ENCODE measurements at places on chromosomes 7 and 10.
A peak's percentile ranks its signal among the peaks of the same experiment; 100 is the strongest.

DNA sequence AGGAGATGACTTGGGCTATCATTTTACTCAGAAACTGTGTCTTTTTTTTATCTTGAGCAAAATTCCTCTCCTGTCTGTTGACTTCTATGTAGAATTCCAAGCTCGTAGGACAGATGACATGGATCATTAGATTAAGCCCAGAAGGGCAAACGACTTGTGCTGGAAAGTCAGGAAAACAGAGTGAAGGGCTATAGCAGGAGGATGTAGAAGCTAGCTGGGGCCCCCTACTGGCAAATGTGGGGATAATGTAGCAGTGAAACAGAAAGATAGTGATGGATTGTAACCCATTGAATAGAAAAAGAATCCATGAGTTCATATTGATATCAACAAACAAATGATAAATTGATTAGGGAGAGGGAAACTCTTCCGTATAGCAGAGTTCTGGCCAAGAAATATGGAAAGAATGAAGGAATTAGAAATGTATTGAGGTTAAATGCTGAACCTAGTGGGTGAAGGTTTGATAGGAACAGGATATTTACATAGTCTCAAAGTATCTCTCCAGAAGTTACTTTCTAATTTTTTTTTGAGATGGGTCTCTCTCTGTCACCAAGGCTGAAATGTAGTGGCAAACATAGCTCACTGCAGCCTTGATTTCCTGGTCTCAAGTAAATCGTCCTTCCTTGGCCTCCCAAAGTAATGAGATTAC lies 103.6 kb downstream of the LYZL1 start:
- DNase-seq: no peak

- DNase-seq: no peak
These were observed 6.0 kb upstream of the ZRANB1 start for GRCh38 chr10:124935946-124936345.

DNA sequence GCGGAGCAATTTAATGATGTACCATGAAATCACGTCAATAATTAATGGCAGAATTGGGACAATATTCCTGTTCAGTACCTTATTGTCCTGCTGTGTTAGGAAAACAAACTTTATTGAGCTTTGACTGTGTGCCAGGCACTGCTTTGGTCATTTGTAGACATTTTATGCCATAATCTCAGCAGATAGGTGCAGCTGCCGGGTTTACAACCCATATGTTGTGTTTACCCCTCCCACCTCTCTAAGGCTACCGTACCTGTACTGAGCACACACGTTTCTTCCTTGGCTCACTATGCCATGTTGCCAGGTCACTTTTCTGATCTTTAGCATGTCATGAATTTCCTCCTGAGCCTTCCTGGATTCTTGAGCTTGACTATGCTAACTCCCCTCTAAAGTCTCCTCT lies 422.2 kb downstream of the PHTF2 start:
- no peak for DNase-seq

DNA sequence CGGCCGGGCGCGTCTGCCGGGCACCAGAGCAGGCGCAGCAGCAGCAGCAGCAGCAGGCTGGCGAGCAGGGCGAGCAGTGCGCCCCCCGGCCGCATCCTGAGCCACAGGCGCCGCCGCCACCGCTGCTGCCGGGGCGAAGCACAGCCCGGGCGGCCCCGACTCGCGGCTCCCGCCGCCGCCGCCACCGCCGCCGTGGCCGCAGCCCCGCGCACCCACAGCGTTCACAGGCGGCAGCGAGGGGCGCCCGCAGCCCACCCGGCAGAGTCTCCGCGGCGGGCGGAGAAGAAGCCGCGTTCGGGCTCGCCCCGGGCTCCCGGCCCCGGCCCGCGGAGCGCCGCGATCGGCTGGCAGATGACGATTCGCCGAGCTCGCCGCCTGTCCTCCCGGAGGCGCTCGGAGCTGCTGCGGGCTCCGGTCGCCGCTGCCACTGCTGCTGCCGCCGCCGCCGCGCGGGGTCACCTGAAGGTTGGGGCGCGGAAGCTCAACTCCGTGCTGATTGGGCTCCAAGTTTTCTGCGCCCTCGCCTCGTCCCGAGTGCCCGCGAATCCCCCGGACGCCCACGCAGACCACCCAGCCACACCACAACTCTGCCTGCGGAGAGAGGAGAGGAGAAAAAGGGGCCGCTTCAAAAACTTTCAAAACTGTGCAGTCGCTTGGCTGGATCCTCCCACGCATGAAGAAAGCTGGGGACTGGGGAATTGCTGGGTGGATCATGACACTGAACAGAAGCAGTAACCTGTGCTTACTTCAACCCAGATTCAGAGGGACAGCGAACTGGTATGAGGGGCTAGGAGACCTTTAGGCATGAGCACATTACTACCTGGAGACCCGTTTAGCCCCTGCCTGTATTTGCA lies at the start of gene ST8SIA6:
TSS of gene ST8SIA6 (minus strand) at position 435 of the 854 bp plus-strand sequence. CDS start at position 95, 340 bp downstream.
- DNase-seq: no peak

DNA sequence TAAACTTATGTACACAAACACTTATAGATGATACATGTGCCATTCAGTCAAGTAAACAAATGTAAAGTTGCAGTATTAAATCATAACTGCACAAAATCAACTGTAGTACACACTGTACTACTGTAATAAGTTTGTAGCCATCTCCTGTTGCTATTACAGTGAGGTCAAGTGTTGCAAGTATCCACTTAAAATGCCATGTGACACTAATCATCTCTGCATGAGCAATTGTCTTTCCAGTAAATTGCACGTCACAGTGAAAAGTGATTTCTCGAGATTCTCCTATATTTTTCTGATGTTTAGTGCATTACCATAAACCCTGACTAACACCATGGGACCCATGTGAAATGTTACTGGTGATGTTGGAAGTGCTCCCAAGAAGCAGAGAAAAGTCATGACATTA lies 293.3 kb upstream of the SP4 start:
- no peak for DNase-seq

DNA sequence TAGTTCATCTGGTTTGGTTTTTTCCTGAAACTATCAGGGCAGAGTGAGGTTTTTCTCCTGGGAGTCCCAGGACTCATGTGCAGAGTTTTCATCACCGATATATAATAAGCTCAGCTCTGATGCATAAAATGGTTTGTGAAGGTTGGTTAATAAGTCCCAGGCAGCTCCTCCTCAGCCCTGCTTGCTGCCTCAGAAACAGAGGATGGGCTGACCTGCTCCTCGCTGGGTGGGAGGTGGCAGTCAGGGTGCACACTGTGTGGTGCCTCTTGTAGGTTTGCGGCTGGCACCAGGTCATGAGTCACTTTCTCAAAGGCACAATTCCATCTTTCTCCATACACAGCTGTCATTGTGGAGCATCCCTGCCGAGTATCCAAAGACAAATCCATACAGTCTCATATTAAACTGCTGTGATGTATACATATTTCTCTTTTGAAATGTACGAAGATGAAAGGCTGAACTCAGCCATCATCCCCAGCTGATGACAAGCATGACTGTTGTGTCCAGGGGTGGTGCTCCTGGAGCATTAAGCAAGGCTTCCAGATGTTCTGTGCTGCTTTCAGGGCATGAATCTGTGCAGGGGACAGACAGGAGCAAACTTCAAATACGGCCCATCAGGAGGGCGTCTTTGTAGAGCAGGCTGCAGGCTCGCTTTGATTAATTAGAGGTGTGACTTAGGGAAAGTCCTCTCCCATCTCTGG lies 125.7 kb upstream of the NPS start:
- DNase-seq: no peak

DNA sequence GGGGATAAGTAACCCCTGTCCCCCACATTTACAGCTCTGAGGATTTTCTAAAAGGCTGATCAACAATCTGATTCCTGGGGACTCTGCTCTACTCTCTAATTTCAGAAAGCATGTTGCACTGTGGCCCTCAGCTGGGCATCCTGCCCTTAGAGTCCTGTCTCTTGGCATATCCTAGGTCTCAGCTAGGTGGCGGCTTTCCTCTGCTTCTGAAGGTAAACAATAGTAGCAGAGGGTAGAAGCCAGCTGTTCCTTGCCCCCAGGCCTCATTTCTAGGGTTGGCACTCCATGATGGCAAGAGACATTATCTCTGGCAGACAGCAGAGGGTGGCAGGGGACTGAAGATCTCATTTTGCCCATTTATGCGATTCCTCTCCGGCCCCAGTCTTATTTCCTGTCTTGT lies 77.0 kb downstream of the ADCYAP1R1 start:
- DNase-seq: peak; percentile 79

- DNase-seq: no peak
These were observed 68.9 kb upstream of the ST8SIA6 start for GRCh38 chr10:17523246-17523753.

- no peak for DNase-seq
These were observed 135.2 kb downstream of the CUX1 start for GRCh38 chr7:101952355-101953247.

DNA sequence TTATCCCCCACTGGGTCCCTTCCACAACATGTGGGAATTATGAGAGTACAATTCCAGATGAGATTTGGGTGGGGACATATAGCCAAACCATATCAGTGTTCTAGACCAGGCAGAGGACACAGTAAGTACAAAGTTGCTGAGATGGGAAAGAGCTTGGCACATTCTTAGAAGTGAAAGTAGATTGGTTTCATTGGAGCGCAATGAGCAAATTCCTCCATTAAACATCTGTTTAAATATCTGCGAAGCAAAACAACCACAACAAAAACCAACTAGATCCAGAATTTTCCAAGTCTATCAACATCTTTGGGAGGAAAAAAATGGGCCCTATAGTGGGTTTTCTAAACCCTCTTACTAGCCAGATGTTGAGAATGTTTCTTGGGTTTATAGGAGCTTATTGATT lies 80.0 kb upstream of the STEAP1B start:
- DNase-seq: no peak

GRCh38 chr7:127380479-127380878 lies 12.0 kb downstream of the ZNF800 start:
- DNase-seq: no peak

DNA sequence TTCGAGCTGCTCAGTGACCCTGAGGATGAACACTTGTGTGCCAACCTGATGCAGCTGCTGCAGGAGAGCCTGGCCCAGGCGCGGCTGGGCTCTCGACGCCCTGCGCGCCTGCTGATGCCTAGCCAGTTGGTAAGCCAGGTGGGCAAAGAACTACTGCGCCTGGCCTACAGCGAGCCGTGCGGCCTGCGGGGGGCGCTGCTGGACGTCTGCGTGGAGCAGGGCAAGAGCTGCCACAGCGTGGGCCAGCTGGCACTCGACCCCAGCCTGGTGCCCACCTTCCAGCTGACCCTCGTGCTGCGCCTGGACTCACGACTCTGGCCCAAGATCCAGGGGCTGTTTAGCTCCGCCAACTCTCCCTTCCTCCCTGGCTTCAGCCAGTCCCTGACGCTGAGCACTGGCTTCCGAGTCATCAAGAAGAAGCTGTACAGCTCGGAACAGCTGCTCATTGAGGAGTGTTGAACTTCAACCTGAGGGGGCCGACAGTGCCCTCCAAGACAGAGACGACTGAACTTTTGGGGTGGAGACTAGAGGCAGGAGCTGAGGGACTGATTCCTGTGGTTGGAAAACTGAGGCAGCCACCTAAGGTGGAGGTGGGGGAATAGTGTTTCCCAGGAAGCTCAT lies 1.1 kb downstream of the DDIT4 start:
- DNase-seq: no peak

GRCh38 chr7:2541291-2542010 lies 13.9 kb downstream of the BRAT1 start:
- DNase-seq: no peak

DNA sequence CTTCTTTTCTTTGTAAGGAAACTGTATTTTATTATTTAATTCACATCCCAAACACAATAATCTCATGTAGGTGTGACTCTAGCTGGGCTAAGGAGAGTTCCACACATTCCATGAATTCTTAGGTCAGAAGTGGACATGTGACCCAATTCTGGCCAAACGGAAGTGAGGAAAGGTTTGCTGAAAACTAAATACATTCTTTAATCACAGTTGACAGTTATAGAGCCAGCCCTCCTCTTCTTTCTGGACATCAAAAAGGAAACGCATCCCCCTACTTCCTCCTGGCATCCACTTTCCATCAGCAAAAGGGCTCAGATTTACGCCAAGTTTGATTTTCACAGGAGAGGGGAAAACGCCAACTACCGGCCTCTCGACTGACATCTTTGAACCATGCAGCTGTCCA lies 774.4 kb upstream of the POM121L12 start:
- DNase-seq: no peak

- no peak for DNase-seq
These were observed 21.9 kb upstream of the SEMA3A start for GRCh38 chr7:84216472-84216871.

DNA sequence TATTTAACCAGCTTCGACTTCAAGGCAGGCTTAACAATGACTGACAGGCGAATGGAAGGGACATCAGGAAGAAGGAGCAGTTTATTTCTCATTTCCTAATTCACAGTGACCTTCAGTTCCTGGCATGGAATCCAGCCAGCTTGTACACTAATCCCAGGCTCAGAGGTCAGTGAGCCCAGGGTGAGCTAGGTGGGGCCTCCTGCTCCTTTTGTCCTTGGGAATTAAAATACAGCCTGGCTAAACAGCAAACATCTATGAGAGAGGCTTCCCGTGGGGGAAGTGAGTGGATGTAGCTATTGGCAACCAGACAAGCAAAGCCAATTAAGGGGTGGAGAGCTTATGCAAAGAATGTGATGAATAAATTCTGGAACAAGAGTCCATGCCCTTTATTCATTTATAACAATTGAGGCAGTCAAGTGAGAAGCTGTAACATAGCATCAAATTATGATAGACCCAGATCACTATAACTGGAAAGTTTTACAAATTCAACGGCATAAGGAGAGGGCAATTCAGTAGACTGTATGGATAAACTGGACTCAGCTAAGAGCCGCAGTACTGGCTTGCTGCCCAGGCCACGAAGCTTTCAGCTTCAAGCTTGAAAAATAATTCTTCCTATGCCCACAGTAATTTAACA lies 57.1 kb downstream of the STK17A start:
- DNase-seq: peak; percentile 31

- DNase-seq: no peak
These were observed 45.3 kb downstream of the WNT2 start for GRCh38 chr7:117277576-117277975.

DNA sequence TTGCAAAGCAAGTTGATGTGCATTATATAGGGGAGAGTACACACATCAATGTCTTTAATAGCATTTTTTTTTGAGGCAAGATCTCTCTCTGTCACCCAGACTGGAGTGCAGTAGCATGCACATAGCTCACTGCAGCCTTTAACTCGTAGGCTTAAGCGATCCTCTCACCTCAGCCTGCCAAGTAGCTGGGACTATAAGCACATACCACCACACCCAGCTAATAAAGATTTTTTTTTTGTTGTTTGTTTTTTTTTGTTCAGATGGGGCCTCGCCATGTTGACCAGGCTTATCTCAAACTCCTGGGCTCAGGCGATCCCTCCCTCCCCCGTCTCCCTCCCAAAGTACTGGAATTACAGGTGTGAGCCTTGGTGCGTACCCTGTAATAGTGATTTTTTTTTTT lies 1.5 kb downstream of the UMAD1 start:
- no peak for DNase-seq

GRCh38 chr7:140645166-140645900 lies 4.7 kb upstream of the DENND2A start:
- DNase-seq: no peak

GRCh38 chr7:102292813-102293798 lies 6.4 kb downstream of the SH2B2 start:
- no peak for DNase-seq

GRCh38 chr7:69564454-69565417 lies 33.5 kb upstream of the AUTS2 start:
- DNase-seq: peak; percentile 79
